ENCODE measurements at places on chromosomes 2 and 18.

DNA sequence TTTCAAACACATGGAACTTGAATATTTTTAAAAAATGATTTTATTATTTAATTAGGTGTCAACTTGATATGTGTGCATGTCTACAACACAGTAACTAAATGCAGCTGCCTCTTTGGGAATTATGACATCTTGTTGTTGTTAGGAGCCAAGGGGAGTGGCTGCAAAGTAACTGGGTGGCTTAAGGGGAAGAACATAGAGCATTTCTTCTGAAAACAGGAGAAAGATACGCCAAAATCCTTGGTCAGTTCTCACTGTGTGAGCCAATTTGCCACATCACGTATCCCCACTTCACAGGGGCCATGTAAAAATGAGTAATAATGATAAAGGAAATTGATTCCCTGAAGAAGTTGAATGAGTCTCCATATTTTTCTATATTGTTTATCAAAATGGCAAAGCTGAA, 309.8 kb upstream of the COL3A1 start:
- DNase-seq, result no peak

GRCh38 chr2:11827547-11827946, 81.1 kb downstream of the LPIN1 start:
- DNase-seq, result no peak

- no peak for DNase-seq
Observed at GRCh38 chr2:201218780-201219179, 35.8 kb downstream of the CASP10 start.

DNA sequence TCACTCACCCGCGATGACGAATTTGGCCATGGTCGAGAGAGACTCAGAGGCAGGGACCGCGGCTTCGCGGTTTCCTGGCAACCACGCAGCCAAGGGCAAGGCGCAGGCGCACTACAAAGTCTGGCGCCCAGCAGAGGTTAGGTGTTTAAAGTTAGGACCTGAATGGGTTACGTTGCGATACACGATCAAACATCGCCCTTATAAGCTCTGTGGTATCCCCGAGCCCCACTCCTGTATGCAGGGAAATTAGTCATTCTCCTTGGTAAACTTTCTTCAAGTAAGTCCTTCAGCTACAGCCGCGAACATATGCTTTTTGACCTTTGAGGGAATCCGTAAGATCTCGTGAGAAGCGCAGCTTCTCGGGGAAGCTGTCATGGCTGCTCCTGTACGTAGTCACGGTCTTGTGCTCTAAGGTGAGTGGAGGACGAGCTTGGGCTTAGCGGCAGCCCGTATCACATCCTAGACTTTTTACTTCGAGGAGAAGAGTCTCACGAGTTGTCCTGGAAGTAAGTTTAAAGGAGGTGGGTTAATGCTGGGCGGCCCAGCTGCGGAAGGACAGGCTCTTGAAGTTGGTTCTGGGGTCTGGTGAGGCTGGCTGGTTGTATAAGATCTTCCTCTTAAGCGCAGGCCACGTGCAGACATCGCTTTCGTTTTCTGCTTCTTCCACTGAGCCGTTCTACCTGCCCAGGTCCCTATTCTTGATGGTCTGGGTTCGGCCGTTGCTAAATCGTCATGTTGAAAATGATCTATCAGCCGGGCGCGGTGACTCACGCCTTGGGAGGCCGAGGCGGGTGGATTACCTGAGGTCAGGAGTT, at the start of the genes FASTKD2 and MDH1B:
TSS of gene FASTKD2 (plus strand) at position 365 of the 815 bp plus-strand sequence. CDS start 1,088 bp downstream, outside the sequence.
TSS of gene MDH1B (minus strand) at position 87 of the 815 bp plus-strand sequence. CDS start at position 30, 57 bp downstream.
- DNase-seq, result peak; percentile 78

- DNase-seq, result no peak
Observed at GRCh38 chr2:169229590-169229989, 132.7 kb downstream of the LRP2 start.

GRCh38 chr18:37846996-37847395, 281.4 kb upstream of the CELF4 start:
- no peak for DNase-seq

DNA sequence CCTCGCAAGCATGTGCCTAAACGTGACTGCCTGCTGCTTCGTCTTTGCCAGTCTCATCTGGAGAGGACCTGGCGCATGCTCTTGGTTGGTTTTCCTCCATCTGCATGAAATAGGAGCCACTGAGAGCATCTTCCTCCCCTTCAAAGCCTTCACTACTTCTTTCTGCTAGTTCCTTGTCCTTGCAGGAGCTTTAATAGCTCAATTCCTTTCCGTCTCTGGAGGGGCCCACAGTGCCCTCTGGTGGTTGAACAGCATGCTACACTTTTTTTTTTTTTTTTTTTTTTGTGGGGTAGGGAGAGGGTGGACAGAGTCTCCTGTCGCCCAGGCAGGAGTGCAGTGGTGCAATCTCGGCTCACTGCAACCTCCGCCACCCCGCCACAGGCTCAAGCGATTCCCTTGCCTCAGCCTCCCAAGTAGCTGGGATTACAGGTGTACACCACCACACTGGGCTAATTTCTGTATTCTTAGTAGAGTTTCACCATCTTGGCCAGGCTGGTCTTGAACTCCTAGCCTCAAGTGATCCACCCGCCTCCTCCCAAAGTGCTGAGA, 59.6 kb downstream of the SP110 start:
- DNase-seq, result no peak

- no peak for DNase-seq
Observed at GRCh38 chr2:189580658-189581353, at the start of gene SLC40A1. Gene SLC40A1 (minus strand): TSS chr2:189580786. CDS start chr2:189580460, 326 bp downstream.

DNA sequence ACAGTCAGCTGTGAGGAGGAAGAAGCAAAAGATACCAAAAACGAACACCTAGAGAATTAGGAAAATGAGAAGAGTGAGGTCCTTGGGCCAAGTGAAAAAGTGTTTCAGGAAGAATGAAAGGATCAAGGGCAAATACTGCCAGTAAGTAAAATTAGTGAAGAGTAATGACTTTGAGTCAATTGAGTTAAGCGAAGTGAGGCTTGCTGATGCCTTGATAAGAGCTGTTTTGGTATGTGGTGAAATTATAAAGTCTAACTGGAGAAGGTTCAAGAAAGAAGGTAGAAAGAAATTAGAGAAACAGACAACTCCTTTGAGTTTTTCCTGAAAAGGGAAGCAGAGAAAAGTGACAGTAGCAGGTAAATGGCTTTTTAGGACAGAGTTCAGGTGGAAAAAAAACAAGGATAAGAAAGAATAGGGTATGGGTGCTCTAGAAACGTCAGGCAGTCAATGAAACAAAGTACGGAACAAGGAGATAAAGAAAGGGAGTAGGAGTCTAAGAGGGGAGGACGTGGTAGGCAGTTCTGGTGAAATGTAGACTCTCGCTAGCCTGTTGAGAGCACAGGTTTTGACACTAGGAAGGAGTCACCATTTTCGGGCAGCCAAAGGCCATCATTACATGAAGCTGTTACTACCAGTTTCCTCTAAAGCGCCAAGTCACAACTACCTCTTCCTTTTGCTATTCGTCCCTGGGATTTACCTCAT, 42.9 kb downstream of the SMC6 start:
- DNase-seq, result peak; percentile 0

GRCh38 chr2:145416640-145417039, 896.7 kb upstream of the ZEB2 start:
- no peak for DNase-seq

DNA sequence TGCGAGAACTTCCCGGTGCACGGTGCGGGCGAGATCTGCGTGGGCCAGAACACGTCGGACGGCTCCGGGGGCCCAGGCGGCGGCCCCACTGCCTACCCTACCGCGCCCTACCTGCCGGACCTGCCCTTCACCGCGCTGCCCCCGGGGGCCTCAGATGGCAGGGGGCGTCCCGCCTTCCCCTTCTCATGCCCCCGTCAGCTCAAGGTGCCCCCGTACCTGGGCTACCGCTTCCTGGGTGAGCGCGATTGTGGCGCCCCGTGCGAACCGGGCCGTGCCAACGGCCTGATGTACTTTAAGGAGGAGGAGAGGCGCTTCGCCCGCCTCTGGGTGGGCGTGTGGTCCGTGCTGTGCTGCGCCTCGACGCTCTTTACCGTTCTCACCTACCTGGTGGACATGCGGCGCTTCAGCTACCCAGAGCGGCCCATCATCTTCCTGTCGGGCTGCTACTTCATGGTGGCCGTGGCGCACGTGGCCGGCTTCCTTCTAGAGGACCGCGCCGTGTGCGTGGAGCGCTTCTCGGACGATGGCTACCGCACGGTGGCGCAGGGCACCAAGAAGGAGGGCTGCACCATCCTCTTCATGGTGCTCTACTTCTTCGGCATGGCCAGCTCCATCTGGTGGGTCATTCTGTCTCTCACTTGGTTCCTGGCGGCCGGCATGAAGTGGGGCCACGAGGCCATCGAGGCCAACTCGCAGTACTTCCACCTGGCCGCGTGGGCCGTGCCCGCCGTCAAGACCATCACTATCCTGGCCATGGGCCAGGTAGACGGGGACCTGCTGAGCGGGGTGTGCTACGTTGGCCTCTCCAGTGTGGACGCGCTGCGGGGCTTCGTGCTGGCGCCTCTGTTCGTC, 1.7 kb downstream of the FZD7 start:
- DNase-seq, result no peak

GRCh38 chr18:41266204-41266603, 688.8 kb upstream of the PIK3C3 start:
- DNase-seq, result no peak
